ENCODE measurements at places on chromosomes 7 and 10.
A peak's percentile ranks its signal among the peaks of the same experiment; 100 is the strongest.

- no peak for DNase-seq
These were observed 45.6 kb upstream of the SCIN start for GRCh38 chr7:12524794-12525386.

- DNase-seq, result peak; percentile 65
These were observed 6.5 kb upstream of the CRHR2 start for GRCh38 chr7:30688718-30689221.

DNA sequence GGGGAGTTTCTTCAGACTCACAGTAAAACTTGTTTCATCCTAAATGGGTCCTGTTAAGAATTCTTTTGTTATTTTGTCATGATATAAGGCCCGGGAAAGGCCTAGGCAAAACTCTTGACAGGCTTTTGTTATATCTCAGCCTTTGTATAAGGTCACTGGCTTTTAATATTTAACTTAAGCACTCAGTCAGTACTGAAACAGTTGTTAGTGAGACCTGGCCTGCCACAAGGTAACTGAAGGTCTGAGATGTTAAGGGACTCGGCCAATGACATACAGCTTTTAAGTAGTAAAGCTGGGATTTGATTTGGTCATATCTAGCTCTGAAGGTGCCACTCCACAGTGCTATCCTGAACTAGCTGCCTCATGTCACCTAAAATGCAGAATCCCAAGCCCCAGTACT lies 57.2 kb upstream of the STEAP4 start:
- no peak for DNase-seq

GRCh38 chr7:81676105-81676811 lies 93.6 kb downstream of the HGF start:
- DNase-seq, result no peak

GRCh38 chr7:23445326-23445725 lies 25.0 kb downstream of the IGF2BP3 start:
- no peak for DNase-seq
